ENCODE measurements at places on chromosomes 6 and 20. TPM values are rescaled to one million over a fixed set of nuclear protein-coding genes. Genes with fewer than 3 reads are reported as not detected.

ZBTB12 gene
- 1.1 TPM for total RNA-seq

ASIP gene
- total RNA-seq, result not detected

SF3B5 gene
- total RNA-seq, result 105 TPM

TSPYL1 gene
- 64.1 TPM for total RNA-seq

HLA-G gene
- not detected for total RNA-seq
